ENCODE measurements at places on chromosomes 11 and 22.
A peak's percentile ranks its signal among the peaks of the same experiment; 100 is the strongest.

DNA sequence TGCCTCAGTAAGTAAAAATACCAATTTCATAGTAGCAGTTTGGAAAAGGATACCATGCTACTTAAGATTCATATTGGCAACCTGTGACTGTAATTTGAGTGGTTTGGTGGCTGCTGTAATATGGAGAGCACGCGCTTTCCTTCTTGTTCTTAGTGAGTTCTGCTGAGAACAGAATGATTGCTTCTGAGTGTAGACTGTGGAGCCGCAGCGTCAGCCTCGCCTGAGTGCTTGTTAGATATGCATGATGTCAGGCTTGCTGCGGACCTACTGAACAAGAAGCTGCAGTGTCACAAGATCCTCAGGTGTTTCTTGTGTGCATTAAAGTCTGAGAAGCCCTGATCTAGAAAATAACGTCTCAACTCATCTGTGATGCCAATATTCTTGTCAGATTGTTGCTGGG lies 143.2 kb downstream of the ARHGAP42 start:
- DNase-seq = no peak

DNA sequence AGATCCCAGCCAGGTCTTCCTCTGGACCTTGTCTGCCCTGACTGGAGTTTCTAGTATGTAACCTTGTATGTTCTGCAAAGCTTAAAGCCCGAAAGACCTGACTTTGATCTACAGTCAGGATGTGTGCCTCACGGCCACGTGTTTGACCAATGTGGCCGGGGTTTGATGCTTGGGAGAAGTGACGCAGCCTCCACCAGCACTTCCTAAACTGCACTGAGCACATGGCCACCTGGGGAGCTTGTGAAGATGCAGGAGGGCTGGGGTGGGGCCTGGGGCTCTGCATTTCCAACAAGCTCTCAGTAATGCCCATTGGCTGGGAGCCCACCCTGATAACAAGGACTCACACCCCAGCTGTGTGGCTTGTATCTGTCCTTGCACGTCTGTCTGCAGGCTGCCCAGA lies 53.2 kb downstream of the NAT10 start:
- DNase-seq = no peak

DNA sequence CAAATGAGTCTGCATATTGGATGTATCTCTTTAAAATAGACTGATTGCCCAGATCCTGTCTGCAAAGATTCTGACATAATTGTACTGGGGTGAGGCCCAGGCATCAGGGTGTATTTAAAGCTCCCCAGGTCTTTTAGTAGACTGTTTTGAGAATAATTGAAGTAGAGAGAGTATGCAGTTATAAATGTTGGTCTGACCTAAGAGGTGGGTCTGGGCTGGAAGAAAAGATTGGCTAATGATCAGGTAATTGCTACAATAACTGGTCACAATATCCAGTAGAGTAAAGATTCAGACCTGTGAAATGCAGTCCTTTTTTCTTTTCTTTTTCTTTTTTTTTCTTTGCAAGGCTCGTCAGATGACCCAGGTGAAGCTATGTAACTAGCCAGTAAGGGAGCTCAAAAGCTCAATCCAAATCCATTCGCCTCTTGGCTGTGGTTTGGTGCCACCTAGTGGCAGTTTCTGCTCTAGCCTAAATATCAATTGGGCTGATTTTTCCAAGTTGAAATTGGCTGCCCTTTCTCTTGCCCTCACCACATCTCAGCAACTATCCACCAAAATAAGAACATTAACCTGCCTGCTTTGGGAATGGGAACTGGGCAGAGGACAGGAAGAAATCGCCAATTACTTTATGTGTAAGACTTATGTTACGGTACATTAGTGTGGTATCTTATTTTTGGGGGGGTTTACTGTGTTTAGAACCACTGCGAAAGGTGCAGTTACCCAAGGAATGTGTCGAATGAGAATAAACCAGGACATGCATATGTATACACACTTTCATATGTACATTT lies 45.9 kb downstream of the ZNF143 start:
- DNase-seq = peak; percentile 42

GRCh38 chr22:39728236-39728860 lies 157.8 kb downstream of the CACNA1I start:
- no peak for DNase-seq

GRCh38 chr11:123212406-123212805 lies 17.4 kb upstream of the CLMP start:
- no peak for DNase-seq

GRCh38 chr11:65553301-65554001 lies 4.7 kb downstream of the LTBP3 start:
- DNase-seq = no peak

- DNase-seq = no peak
These were observed 519.4 kb downstream of the BRD1 start for GRCh38 chr22:49308300-49308699.

GRCh38 chr11:67583247-67584204 lies at the start of gene GSTP1:
Gene GSTP1, plus strand, starts transcription at chr11:67583812. Its CDS starts 32 bp downstream, at chr11:67583844.
- peak; percentile 33 for DNase-seq

- DNase-seq = no peak
These were observed 311.6 kb downstream of the MIAT start for GRCh38 chr22:26968859-26969523.

DNA sequence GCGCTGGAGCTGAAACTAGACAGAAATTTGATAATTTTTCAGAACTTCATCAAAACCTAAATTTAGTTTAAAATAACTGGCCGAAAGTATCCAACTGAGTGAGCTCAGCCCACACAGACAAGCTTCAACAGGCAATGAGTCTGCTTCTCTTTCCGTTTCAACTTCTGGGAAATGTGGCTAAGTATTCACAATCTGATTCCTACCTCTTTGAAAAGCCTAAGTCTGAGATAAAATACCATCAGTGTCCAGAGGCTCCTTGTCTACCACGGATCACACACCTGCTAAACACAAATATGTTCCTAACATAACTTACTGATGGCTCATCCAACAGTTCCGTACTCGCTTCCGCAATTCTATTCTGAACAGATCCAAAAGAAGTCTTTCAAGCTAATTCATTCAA lies 8.5 kb downstream of the SIK3 start:
- no peak for DNase-seq

All from AG04449 (cell line).